Right renal pelvis (tissue), 4 donors: ENCODE measurements at places on chromosomes 1 and 21. TPM values are rescaled to one million over a fixed set of nuclear protein-coding genes. Genes with fewer than 3 reads are reported as not detected.

DNA sequence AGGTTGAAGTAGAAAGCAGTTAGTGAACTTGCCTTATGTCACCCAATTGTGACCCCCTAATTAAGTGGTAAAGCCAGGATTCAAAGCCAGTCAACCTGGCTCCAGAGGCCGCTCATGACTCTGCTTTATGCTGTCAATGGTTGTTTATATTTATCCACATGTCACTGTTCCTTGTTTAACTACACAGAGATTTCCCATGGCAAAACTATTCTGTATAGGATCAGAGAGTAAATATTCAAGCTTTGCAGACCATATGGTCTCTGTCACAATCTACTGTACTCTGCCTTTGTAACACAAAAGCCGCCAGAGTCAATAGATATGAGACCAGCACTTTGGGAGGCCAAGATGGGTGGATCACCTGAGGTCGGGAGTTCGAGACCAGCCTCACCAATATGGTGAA lies 371.7 kb upstream of the PTBP2 start:
- no peak for DNase-seq

DNA sequence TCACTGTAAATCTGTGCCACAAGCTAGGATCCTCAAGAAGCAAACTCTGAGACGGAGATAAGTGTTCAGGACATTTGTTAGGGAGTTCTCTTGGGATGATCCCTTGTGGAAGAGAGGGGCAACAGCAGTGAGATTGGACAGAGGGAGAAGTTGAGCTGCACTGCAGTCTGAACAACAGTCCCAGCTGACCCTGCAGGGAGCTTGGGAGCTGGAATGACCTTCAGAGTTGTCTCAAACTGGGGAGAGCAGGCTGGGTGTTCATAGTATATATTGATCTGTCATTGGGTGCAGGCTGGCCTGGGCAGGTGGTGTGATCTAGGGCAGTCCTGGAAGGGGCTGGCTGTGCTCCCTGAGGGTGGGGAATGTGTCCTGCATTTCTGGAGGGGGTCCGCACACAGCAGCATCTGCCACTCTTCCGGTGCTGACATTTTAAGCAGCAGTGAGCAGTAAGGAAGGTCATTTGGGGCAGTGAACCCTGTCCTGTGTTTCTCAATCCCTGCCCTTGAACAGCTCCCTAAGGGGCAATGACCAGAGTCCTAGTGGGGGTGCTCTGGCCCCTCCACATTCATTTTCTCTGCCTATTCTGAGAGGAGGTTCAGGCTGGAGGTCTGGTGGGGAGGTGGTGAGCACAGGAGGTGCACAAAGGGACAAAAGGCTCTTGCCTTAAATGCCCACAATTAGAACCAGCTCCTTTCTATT lies 90.2 kb upstream of the PPM1J start:
- no peak for DNase-seq

- no peak for DNase-seq
Measured at GRCh38 chr1:241706967-241707366, 54.9 kb downstream of the WDR64 start.

GRCh38 chr1:230679192-230679591 lies 34.7 kb downstream of the AGT start:
- DNase-seq: no peak

DNA sequence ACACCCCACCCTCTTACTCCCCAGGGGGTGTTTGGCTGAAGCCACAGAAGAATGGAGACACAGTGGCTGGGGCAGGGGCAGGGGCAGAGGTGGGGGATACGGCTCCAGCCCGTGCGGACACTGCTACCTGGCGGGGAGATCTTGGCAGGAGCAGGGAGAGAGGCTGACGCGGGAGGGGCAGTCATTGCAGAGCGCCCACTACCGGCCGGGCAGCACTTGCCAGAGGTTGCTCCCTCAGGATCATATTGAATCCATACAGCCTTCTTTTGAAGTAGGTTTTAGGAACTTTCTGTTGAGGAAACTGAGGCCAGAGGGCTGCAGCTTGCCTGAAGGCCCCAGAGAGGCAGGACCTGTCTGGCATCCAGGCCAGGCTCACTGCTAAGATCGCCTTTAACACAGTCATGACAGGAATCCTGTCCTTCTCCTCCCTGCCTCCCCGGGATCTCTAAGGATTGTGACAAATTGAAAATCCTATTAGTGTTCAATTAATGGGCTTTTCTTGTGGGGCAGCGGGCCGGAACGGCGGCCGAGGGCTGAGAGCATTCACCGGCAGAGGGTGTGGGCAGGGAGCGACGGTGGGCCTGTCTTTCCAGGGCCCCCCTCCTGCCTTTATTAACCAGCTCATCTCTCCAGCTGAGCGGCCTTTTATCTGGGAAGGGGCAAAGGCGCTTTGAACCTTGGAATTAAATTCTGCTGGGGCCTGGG lies 65.5 kb upstream of the WNT4 start:
- no peak for DNase-seq

DNA sequence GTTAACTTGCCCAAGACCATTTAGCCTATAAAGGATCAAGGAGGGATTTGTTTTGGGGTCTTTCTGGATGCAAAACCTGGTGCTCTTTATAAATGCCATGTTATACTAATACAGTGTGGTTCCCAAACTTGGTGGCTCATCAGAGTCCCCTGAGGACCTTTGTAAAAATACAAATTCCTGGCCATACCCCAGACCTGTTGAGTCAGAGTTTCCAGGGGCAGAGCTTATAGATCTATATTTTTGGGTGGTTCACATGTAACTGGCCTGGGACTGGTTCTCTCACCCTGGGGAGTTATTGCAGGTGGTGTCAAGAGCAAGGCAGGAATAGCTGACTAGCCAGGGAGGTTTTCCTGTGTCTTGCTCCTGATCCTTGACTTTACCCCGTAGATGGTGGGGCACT lies 136.9 kb upstream of the HNRNPU start:
- no peak for DNase-seq

GRCh38 chr21:32520875-32521735 lies 64.2 kb downstream of the TCP10L start:
- DNase-seq: no peak

- DNase-seq: no peak
Measured at GRCh38 chr1:246795906-246796694, 71.9 kb downstream of the SCCPDH start.

DNA sequence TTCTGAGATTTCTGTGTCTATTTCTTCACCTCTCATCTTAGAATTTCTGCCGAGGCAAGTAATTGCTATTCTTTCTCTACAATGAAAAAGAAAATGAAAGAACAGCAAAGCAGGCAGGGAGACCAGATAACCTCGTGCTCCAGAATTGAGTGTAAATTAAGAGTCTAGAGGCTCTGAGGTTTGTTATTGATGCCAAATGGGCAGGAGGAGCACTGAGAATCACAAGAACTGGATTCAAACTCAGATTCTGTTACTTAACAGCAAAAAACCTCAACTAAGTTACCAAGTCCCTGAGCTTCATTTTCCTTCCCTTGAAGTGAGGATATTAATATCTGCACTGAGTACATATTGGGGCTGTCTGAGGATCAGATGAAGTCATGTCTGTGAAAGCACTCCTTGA lies 5.5 kb upstream of the DDR2 start:
- no peak for DNase-seq

DNA sequence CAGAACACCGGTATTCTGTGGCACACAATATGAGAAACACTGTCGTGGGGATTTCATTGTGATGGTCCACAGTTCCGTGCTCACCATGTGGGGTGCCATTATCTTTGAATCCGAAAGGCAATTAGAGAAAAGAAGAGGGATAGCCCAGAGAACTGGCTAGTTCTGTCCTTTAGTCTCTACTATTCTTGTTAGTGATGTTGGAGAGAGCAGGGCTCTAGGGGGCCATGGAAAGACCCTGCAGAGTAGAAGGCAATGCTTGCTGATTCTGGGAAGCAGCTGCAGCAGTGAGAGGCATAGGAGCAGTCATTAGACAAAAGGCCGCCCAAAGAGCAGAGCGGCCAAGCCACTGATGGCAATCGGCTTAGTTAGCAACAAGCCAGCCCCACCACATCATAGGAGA lies 146.3 kb downstream of the TSEN15 start:
- DNase-seq: no peak

DNA sequence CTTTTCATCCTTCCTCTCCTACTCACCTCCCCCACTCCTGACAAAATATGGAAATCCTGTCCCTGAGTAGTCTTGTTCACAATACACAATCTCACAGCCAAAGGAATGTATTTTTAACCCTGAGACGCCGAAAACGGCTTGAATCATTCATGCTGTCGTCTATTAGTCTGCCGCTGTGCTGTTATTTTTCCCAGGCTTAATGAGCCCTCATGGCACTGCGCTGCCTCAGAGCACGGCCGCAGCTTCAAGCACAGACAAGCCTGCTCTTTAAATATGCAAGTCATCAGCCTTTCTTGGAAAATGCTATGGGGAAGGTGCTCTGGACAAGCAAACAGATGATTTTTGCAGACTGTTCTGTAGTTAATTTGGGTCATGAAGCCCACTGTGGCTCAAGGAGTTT lies 302.7 kb downstream of the DISC1 start:
- DNase-seq: no peak

DNA sequence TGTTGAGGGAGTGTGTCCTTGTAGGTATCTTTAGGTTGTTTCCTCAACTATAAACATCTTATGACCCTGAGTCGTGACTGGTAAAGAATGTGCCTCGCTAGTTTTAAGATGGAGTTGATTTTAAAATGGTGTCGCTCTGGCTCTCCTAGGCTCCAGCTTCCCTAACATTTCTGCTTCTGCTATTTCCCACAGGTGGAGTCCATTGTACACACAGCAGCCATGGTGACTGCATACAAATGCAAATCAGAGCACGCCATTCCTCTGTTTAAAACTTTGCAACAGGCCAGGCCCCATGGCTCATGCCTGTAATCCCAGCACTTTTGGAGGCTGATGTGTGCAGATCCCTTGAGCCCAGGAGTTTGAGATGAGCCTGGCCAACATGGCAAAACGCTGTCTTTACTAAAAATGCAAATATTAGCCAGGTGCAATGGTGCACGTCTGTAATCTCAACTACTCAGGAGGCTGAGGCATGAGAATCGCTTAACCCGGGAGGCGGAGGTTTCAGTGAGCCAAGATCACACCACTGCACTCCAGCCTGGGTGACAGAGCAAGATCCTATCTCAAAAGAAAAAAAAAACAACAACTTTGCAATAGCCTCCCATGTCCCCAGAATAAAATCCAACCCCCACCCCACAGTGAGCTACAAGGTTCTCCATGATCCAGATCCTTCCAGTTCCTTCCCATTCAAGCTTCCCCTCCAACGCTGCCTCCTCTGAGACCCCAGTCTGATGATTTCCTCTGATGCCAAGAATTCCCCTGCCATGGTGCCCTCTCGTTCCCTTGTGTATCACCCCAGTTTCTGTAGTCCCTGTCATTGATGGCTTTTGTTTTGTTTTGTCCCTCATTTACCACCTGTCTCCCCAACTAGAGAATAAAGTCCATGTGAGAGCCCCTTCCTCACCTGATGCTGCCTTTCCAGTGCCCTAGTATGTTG lies 36.9 kb upstream of the KLHDC7A start:
- no peak for DNase-seq

GRCh38 chr1:205543351-205544301 lies 39.2 kb downstream of the CDK18 start:
- peak; percentile 66 for DNase-seq

DNA sequence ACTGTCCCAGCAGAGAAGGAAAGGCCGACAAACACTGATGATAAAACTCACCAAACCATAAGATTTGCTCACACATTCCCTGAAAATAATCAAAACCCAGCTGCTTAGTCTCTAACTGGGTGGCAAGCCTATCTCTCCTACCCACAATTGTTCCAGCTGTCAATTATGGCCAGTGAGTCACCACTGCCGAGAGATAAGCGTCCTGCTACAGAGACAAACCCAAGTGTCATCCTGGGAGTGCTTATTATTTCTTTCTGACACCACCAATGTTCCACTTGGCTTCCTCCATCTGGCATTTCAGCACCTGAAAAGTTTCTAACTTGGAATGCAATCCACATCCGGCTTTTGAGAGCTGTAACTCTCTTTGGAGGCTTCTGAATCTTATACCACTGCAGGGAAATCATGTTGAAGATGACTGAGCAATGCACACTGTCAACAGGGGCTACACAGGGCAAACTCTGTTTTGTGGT lies 51.5 kb upstream of the VAV3 start:
- DNase-seq: no peak

DNA sequence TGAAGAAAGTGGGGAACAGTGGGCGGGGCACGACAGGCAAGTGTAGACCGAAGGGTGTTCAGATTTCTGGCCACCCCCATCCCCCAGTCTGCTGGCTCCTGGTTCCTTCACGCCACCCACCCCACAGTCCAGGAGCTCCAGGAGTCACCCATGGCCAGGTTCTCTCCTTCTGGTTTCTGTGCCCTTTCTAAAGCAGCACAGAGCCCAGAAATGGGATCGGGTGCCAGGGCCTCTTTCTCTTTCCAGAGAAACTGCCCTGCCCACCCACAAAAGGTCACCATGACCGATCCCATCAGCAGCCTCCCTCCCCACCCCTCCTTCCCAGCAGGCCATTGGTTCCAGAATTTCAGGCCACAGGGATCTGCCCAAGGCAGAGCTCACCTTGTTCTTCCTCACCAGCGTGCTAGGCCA lies 3.2 kb upstream of the CELSR2 start:
- DNase-seq: no peak

DNA sequence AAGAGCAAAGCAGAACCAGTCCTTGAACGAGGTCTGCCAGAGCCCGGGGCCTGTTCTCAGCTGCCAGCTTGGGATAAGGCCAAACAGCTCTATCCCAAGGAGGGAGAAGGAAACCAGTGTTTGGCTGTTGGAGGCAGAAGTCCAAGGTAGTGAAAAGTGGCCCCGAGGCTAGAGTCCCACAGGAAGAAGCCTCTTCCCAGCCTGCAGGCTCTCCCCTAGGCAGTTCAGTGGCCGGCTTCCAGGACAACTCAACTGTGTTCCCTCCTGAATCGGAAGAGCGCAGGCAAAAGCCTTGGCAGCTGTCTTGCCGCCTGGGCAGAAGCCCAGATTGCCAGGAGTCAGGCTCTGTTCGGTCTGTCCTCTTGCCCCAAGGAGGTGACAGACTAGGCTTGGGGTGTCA lies 19.3 kb downstream of the QSOX1 start:
- DNase-seq: no peak

DNA sequence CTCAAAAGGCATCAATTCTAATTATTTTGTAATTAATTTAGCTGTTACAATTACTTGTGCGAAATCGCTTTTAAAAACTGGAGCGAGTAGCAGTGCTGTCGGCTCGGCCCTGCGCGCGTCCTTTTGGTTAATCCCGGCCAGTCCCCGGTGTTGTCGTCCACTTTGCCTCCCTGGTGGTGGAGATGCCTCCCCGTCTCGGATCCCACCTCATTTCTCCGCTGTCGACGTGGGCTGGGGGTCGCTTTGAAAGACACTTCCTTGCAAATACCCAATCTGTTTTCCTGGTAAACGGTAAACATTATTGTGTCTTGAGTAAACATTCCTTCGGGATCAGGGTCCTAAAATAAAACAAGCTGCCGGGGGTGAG lies 3.7 kb downstream of the FOXD3 start:
- DNase-seq: no peak

DNA sequence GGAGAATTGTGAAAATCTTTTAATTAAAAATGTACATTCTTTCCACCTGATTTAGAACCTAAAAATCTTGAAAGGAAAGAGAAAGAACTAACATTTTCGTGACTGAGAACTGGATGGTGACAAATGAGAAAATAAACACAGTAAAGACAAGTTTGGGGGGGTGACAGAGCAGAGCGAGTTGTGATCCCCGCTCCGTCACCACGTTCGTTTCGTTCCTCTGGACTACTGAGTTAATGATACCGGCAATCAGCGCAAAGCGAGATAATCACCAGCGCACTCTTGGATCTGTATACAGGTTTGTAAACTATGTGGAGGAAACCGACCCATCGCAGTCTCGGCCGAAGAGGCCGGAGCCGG lies 31.2 kb upstream of the CFAP126 start:
- no peak for DNase-seq

The SAMSN1 gene
- polyA plus RNA-seq: 3.1 TPM

The TFF3 gene
- 6.2 TPM for polyA plus RNA-seq

The NRDC gene
- polyA plus RNA-seq: 148 TPM

The TNFRSF18 gene
- 0.67 TPM for polyA plus RNA-seq

The EVA1C gene
- 3.1 TPM for polyA plus RNA-seq

The PSRC1 gene
- polyA plus RNA-seq: 26.5 TPM
